Stimulated activated CD4-positive, alpha-beta T cell treated with anti-CD3 and anti-CD28 coated beads, Interleukin-4, amount 100 ng/mL, for 4 hours (primary cell): ENCODE measurements at places on chromosomes 12 and 14.

DNA sequence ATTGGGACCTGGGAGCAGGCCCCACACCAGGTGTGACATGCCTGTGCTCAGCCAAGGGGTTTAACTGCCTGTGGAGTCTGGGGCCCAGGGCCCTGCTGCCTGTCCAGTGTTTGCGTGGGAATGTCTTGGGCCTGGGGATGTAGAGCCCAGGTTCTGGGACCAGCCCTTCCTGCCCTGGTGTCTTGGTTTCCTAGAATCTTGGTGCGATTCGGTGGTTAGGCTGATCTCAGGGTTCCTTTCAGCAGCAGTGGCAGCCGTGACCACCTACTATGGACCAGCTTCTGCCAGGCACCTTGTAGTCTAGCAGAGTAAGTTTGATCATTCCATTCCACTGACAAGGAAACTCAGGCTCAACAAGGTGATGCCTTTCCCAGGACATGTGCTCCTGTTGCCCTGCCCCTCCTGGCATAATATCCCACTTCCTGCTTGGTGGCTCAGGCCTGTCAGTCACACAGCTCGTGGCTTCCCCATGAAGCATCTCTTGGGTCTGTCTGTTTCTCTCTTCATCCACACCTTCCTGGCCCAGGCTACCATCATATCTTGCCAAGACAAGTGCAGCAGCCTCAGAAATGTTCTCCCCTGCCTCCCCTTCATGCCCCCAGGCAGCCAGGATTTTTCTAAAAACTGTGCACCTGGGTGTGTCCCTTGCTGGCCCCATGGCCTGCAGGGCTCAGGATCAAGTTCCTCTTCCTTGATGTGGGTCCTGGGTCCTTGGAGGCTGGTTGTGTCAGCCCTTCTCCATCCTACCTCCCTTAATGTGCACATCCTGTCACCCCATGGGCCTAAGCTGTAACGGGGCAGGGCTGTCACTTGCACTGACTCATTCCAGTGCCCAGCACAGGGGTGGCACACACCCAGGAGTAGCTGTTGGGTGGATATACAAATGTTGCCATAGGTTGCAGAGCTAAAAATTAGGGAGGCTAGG lies 101.6 kb downstream of the SLC25A47 start:
- DNase-seq: no peak

GRCh38 chr14:58801086-58801485 lies 163.3 kb downstream of the DACT1 start:
- no peak for DNase-seq

- no peak for DNase-seq
Measured at GRCh38 chr12:95248604-95249360, 31.2 kb downstream of the VEZT start.

- no peak for DNase-seq
Measured at GRCh38 chr14:43041207-43041606, 1434.5 kb downstream of the LRFN5 start.

DNA sequence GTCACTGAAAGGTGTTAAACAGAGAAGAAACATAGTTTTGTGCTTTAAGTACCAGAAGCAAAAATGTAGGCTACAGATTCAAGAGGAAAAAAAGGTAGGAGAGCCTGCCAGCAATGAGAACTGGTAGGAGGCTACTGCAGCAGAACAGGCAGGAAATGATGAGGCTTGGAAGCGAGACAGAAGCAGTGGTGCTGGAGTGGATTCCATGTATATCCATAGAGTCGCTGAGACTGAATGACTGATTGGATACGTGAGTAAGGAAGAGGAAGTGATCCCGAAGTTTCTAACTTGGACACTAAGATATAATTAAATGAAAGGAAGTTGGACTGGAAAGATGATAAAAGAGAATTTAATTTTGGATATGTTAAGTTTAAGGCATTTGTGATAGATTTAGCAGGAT lies 45.0 kb upstream of the CCDC91 start:
- no peak for DNase-seq

DNA sequence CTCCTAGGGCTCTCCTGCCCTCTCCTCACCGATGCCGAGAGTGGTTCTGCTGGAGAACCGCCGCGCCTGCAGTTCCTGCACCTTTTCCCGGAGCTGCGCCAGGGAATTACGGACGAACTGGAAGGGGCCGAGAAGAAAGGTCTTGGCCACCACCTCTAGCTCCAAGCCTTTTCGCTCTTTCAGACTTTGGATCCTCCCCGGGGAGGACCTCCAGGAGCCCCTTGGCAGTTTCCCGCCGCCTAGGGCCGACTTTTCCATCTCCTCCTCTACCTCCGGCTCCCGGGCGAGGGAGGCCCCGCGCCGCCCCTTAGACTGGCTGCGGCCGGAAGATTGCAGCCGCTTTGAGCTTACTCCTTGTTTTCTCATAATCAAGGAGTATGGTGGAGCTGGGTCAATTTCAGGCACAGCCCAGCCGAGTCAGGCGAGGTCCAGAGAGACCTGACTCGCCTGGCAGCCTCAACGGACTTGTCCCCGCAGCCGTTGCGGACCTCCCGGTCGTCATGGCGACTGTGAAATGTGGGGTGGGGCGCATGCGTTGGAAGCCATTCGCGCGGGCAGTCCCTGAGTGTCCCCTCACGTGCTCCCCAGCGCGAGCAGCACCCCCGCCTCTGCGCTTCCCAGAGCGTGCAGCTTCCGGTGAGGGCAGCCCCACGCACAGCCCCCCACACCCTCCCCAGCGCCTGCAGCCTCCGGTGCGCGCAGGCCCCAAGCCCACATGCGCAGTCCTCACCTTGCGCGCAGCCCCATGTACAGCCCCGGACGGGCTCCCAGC lies at the start of gene DPY19L2:
Gene DPY19L2, minus strand, starts transcription at position 466 of the 772 bp plus-strand sequence. Its CDS starts 100 bp downstream, at position 366.
- peak; percentile 48 for DNase-seq
